ENCODE measurements at places on chromosomes 7 and 10.

DNA sequence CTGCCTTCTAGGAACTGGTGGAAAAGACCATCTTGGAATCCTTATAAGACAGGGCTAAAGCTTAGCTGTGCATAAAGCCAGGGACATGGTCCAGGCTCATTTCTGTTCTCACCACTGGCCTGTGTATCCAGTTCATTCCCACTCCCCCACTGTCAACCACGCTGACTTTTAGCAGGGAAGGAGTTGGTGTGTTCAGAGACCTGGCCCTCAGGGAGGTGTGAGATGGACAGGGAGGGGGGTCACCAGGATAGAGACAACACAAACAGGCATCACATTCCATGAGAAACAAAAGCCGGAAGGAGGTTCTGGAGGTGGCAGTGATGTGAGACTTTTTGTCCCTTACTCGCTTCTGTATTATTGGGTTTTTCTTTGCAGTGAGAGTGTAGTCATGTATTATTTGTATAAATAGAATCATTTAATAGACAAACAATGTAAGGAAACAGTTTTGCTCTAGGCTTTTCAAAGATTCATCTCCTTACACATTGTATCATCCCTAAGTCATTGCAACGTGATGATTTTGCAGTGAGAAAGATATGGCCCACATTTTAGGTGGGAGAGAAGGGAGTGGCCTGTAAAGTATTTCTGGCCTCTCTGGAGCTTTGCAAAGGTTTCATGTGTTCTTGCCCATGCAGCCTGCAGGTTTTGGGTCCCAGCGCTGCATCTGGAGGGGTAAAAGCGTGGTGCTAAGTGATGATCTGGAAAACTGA lies 52.0 kb downstream of the EEPD1 start:
- no peak for DNase-seq

- no peak for DNase-seq
Measured at GRCh38 chr7:70183278-70183677, 585.0 kb downstream of the AUTS2 start.

DNA sequence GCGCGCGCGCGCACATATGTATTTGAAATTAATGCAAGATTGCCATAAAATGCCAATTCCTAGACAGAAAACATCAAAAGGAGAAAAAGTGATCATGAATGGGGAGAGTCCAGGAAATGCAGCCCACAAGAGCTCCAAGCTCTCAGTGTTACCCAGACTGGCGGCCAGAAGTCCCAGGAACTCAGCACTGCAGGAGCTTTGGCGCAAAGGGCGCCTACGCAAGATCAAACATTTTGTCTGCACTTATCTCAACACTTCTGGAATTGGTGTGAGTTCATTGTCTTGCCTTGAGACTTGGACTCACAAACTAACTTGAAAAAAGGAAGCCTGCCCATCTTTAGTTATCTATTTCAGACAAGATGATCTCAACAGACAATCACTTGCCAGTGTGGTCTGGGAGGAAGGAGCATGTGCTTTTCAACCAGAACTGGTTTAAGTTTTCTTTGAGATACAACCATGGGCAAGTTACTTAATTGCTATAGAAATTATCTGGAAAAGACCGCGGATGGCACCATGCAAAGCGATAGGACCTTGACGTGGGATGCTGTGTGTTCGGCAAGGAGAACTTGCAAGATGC lies 77.2 kb downstream of the KIAA1549 start:
- no peak for DNase-seq

DNA sequence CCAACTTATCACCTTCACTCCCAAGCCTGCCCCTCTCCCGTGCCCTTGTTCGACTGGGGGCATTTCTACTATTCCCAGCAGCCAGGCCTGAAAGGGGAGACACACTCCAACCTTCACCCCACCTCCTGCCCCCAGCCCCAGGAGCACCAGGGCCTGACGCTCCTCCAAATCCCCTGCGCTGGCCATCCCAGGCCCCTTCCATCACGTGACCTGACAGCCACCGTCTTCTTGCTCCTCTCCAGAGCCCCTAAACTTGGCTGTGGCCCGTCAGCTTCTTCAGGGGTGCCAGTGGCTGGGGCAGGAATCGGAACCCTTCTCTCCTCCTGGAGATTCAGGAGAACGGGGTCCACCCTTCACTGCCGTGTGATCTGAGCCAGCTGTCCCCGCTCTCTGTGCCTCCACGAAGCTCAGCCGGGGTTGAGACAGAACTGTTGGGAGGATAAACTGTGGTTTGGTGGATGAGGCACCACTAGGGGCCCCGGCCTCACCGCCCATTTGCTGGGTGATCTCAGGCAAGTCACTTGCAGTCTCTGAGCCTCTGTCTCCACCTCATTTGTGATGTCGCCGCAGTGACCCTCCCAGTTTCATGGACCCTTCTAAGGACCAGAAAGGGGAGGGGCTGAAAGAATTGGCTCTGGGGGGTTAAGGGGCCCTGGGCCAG lies 91.0 kb downstream of the MYL10 start:
- DNase-seq: no peak

GRCh38 chr10:94366382-94366781 lies 3.6 kb upstream of the NOC3L start:
- no peak for DNase-seq

DNA sequence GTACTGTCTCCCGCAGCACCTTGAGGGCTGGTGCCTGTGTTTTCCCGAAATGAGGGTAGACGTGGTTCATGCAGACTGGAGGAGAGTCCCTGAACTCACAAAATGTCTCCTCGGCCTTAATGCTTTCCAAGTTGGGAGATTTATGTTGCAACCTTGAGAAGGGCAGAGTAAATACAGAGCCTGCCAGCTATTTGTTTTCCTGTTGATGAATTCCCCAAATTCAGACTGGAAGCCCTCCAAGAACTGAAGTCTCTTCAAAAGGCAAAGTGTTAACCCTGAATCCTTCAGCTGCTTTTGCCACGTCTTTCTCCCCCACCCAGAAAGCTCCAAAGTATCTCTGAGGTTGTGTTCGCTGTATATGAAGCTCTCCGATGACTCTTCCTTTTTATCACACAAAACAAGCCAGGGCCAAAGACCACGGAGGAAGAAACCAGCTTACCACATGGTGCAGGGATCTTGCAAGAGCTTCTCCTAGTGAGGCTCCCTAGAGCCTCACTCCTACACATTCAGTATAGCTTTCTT lies 254.7 kb upstream of the NFE2L3 start:
- DNase-seq: no peak

DNA sequence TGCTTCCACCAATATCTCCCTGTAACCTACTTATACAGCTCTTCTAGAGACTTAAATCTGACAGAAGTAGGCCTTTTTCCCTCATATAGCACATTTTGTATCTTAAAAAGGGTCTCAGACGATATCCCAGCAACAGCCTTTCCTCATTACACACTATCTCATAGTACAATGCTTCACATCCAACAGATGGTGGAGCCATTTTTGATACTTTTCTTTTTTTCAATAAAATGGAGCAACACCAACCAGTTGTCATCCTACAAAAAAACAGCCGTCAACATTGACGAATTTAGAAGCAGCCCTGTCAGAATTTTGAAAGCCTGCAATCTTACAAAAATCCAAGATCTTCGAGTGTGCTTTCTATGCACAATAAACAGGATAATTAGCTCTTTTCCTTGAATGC lies 145.9 kb upstream of the NEBL start:
- no peak for DNase-seq

- no peak for DNase-seq
Measured at GRCh38 chr7:135755351-135755753, 6.7 kb upstream of the FAM180A start.

DNA sequence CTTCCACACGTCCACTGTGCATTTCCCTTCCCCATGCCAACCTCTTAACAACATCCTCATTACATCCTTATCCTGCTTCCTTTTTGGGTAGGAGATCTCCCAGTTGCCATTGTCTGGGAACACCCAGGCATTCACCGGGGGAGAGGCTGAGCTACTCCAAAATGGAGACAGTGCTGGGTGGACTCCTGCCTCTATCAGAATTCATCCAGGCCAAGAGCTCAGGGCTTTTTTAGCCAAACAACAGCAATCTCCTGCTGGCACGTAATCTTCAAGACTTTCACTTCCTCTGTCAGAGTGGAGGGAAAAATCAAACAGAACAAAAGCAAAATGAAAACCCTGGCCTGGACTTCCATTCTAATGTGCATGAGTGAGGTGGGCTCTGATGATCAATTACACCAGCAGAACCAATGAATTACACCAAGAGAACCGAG lies 245.0 kb downstream of the PRPF18 start:
- no peak for DNase-seq

DNA sequence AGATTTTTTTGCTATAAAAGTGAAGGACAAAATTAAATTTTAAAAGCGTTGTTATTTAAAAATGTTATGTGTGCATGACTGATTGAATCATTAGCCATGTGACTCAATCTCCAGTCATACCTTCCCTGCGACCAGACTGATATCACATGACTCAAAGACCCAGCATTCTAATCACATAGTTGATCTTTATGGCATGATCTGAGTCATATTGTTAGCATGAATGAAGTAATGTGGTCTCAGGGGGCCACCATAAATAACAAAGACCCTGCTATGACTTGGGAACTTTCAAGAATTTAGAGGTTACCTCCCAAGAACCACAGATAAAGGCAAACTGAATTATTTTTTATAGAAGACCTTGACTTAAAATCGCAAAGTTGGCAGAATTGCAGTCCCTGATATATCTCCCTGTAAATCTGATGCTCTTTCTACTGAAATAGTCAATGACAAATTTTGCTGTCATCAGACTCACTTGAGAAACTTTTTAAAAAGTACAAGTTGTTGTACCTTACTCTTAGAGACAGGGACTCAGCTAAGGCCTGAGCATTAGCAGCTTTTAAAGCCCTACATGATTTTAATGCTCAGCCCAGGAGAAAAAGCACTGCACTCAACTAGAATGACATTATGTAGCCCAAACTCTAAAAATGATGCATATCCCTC lies 717.3 kb downstream of the XPNPEP1 start:
- DNase-seq: no peak

DNA sequence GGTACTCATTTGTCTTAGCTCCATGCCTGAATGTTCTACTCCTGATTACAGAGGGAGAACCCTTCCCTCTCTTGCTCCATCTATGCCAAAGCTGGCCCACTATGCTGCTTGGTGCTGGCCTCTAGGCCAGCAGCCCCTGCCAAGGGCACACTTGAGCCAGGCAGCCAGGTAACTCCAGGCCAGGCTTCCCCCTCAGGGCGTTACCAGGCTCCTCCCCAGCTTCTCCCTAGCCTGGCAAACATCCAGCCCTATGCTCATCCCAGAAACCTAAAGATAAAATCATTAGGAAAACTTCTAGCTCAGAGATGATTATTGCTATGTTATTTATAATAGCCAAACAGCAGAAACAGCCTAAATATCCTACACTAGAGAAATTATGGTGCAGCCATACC lies 103.7 kb downstream of the KCNMA1 start:
- DNase-seq: no peak

- no peak for DNase-seq
Measured at GRCh38 chr7:39434012-39434411, 132.2 kb upstream of the YAE1 start.

DNA sequence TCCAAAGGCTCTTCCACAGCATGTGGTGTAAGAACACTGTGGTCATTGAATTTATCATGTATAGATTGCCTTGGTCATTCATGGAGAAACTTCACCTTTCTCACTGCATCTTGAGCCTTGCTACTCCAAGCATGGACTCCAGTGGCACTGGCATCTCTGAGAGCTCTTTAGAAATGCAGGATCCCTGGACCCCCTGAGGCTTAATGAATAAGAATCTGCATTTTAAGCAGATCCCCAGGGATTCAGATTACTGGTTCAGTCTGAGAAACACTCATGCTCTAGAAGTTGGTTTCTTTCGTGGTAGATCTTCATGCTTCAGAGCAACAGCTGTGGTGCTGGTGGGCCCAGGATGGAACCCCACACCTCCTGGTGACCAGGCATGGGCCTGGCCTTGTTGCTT lies 63.2 kb downstream of the CFAP58 start:
- DNase-seq: no peak

DNA sequence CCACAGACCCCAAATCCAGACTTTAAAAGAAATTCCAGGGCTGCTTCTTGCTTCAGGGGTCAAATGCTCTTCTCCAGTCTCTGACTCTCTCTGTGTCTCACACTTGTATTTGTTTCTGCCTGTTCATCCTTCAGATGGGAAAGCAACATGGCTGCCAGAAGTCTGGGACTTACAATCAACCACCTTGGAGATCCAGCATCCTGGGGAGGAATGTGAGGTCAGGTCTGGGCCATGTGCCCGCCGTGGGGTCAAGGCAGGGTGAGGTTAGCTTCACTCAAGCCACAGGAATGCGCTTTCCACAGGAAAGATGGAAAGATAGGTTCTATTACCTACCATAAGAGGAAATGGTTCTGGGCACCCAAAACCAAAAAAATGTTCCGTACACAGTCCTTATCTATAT lies 34.3 kb upstream of the NPVF start:
- no peak for DNase-seq

GRCh38 chr7:129907122-129907736 lies 45.5 kb downstream of the UBE2H start:
- no peak for DNase-seq

- no peak for DNase-seq
Measured at GRCh38 chr7:99125505-99125865, 18.4 kb downstream of the SMURF1 start.

DNA sequence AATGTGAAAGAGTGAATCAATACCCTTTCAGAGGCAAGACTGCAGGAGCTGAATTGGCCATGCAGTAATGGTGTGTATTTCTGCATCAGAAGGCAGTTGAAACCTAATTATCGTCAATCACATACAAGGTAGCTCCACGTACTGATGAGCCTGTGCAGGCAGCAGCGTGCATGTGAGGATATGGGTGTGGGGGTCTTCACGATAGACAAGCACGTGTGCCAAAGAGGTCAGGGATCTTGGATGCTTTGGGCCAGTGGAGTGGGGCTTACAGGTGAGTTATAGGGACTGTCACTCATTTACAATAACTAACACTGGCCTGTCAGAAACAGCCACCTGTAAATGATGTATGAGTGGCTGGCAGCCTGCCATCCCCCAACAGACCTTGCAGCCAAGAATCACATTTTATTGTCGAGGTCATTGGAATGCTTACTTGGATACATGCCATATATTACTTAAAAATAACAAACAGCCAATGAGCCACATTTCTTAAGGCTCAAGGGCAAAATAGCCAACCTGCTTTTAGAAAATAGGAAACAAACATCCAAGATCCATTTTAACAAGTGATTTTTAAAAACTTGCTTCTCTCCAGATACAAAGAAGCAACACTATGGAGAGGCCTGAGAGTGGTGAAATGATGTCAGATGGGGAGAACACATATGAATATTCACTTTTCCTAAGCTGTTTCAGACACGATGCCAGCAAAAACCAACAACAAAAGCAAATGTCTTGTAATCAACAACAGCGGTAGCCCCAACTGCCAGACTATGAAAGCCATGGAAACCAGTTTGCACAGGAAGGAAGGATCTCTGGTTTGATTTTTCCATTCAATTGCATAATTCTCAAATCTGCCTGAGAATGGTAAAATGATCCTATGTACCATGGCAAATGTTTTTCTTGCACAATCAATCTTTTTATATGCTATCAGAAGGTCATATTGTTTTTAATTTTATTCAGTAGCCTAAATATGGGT lies 210.7 kb downstream of the SKAP2 start:
- DNase-seq: no peak

- DNase-seq: peak; percentile 62
Measured at GRCh38 chr7:50369143-50370026, 64.9 kb downstream of the IKZF1 start.

All from activated CD4-positive, alpha-beta T cell treated with anti-CD3 and anti-CD28 coated beads, Interleukin-2, amount 50 U/mL, for 24 hours (primary cell).